ENCODE measurements at places on chromosomes 13 and 19. TPM values are rescaled to one million over a fixed set of nuclear protein-coding genes. Genes with fewer than 3 reads are reported as not detected.

Gene RASAL3
- 2.5 TPM for total RNA-seq

DNA sequence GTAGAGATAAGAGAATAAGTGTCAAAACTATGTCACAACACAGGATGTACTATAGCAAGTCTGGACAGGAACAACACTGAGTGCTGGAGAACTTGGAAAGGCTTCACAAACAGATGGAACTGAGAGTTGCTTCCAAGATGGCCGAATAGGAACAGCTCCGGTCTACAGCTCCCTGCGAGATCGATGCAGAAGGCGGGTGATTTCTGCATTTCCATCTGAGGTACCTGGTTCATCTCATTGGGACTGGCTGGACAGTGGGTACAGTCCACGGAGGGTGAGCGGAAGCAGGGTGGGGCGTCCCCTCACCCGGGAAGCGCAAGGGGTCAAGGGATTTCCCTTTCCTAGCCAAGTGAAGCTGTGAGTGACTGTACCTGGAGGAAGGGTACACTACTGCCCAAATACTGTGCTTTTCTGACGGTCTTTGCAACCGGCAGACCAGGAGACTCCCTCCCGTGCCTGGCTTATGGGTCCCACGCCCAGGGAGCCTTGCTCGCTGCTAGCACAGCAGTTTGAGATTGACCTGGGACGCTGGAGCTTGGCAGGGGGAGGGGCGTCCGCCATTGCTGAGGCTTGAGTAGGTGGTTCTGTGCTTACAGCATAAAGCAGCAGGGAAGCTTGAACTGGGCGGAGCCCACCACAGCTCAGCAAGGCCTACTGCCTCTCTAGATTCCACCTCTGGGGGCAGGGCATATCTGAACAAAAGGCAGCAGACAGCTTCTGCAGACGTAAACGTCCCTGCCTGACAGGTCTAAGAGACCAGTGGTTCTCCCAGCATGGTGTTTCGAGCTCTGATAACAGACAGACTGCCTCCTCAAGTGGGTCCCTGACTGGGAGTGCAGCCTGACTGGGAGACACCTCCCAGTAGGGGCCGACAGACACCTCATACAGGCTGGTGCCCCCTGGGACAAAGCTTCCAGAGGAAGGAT lies 46.0 kb downstream of the USP12 start:
- no peak for DNase-seq
- H3K27ac ChIP-seq: no peak overlapping the region
- no peaks in the 10 kb centered on the region for H3K36me3 ChIP-seq
- no peak overlapping the region for H3K4me3 ChIP-seq

DNA sequence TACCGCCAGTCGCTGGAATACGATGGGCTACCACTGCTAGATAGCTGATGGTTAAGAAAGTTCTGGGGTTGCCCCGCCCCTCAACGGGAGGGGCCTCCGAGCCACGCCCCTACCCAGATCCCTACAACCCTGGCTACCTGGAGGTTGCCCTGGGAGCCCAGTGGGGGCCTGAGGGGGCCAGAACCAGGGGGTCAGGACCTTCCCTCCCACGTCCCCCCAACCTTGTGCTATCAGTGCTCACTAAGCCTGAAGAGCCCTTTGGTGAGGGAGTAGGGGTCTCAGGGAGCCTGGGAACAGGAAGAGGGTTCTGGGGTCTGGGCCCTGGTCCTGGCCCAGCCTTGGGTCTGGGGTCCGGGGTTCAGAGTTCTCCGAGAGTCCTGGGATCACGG lies 8.9 kb downstream of the OCEL1 start:
- peak overlapping the region; percentile 57 for H3K4me3 ChIP-seq
- H3K27ac ChIP-seq: peak overlapping the region; percentile 77
- H3K36me3 ChIP-seq: peaks cover 65% of the 10 kb centered on the region
- no peaks in the 10 kb centered on the region for H3K27me3 ChIP-seq

DNA sequence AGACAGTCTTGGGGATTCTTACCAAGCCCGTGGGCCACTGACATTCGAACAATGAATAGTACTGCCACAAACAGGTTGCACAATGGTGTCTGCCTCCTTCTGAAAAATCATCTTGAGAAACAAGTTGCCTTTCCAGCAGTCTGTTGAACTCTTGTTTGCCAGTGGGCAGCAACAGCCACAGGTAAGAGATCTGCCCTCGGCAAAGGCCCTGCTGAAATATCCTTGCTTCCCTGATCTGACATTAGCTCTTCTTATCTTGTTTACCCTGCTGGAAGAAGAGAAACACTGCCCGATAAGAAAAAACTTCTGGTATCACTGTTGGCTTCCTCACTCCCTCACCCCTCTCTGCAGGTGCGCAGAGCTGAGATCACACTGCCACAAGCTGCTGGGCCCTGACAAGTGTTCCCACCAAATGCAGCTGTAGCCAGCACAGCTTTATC lies 2.0 kb downstream of the DOCK9 start:
- no peak for DNase-seq
- peak overlapping the region; percentile 48 for H3K4me3 ChIP-seq
- H3K27me3 ChIP-seq: no peaks in the 10 kb centered on the region

DNA sequence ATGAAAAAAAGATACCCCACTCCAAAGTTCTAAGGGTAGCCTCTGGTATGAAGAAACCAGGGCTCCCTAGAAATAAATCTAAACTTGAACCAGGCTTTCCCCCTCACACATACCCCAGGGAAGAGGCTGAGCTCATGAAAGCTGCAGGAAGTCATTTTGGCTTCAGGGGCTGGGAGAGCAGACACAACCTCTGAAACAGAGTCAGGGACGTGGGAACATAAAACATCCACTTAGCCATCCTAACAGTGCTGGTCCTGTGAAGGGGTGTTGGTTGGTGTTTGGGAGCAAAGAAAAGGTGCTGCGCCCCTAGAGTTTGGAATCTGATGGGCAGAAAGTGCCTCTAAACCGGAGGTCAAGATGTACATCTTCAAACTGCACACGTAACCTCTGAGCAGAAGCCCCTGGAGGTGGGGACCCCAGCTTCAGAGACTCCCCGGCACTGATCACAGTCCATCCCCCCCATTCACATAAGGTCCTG lies 15.8 kb downstream of the RAB3D start:
- H3K4me3 ChIP-seq: no peak overlapping the region
- peaks cover 40% of the 10 kb centered on the region for H3K4me1 ChIP-seq
- H3K36me3 ChIP-seq: peaks cover 32% of the 10 kb centered on the region

DNA sequence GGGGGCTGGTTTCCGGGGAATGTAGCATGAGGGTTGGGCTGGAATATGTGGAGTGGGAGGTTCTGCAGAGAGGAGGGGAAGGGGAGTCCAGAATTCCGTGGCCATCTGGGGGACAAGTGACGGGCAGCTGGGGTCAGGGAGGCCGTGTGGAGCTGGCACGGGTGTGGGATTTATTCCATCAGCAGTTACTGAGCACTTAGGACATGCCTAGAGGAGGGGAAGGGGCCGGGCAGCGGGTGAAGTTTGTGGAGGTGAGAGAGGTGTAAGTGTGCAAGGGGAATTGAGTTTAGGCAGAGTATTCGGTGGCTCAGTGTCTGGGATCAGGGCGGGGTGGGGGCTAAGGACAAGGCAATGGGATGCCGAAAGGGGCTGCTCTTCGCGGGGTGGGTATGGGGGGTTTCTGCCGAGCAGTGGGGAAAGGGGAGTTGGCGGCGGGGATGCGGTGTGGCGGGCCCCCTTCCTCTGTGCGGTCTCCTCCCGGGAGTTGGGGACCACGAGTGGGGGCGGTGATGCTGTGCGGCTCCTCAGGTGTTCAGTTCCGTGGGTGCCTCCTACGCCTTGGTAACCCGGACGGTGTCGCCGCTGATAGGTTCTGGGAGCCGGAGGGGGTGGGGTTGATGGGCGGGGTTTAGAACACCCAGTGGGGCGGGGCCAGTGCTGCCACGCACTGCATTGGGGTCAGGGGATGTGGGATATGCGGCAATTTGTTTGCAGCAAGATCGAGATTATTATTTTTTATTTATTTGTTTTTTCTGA lies 5.4 kb downstream of the CCDC61 start:
- peaks cover 15% of the 10 kb centered on the region for H3K4me1 ChIP-seq
- peaks cover 31% of the 10 kb centered on the region for H3K27me3 ChIP-seq
- no peak for DNase-seq
- peak overlapping the region; percentile 14 for H3K4me3 ChIP-seq
- H3K36me3 ChIP-seq: peaks cover 34% of the 10 kb centered on the region

Gene EGLN2
- total RNA-seq: 94.7 TPM
